ENCODE measurements at places on chromosomes 4 and X.

GRCh38 chr4:140408974-140409373 lies 18.5 kb downstream of the CLGN start:
- no peak for DNase-seq

DNA sequence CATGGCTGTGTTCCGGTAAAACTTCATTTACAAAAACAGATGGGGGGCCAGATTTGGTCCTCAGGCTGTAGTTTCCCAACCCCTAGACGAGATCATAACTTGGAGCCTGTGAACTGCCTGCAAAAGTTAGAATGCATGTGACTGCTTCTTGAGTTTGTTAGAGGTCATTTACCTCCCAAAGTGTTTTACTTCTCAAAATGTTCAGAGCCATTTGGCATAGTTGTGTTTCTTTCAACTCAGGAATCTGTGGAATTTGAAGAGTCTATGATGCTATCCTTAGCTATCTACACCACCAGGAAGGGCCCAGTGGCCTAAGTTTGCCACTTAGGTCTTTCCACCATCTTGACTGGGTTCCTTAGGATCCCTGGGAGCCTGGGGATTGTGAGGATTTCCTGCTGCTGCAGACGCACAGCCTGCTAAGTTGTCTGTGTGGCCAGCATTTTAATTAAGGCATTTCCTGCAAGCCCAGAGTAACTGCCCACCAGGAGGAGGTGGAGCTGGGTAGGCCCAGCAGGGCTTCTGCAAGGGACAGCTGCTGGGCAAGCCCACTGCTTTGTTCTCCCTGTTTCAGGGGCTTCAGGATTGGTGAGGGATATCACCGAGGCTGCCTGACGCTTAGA lies 53.1 kb downstream of the CCNI start:
- no peak for DNase-seq

DNA sequence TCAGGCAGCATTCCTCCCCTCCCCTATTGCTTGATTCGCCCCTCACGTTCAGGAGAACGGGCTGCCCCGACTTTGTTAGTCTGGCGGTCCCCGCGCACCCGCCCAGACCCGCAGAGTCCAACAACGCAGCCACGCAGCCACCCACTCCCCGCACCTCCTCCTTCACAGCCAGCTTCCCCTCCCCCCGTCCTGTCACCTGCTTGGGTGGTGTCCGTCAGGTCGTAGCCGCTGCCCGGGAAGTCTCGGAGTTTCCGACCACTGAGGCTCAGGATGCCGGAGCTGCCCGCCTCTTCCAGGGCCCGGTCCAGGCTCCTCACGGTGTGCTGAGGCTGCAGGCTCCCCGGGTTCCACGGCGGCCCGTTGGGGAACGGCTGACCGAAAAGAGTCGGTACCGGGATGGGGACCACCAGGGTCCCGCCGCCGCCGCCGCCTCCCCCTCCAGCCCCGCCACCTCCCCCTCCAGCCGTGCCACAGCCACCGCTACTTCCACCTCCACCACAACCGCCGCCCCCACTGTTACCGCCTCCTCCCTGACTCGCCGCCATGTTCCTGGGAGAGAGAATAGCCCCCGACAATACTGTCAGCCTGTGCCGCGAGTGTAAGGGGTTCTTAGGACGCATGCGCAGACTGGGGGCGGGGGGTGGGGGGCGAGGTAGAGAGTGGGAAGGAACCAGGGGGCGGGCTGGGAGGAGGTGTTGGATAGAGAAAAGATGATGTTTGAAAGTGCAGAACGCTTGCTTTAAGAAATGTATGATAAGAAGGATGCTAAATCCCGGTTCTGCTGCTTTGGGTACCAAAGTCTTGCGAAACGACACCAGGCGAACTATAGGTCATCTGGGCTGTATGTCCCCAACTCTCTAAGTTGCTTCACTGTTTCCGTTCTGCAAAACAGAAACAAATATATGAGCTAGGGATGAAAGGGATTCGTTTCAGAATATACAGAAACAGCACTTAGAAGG lies at the start of gene LRCH2:
LRCH2 (minus strand) TSS at position 600 of the 959 bp plus-strand sequence; CDS start at position 545, 55 bp downstream.
- no peak for DNase-seq

DNA sequence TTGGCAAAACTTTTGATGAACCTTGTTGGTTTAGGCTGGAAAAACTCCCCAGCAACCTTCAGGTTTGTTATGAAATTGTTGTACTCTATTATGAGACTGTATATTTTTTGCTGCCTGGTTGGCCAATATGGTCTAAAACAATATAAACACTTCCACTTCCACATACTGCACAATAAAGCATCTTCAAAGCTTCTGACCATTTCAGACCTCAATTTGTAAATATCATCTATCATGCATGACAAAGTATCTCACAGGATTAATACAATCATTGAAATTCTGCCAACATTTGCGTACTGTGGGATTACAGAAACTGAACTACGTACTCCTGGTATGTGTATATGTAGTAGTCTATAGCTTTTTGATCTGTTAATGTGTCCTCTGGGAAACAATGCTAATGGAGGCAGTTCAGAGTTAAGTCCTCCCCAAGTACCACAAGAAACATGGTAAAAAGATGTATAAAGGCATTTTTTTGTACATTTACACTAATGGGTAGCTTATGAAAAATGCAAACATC lies 40.4 kb downstream of the GPC4 start:
- no peak for DNase-seq

GRCh38 chr4:110625576-110626257 lies 2.8 kb upstream of the PITX2 start:
- DNase-seq: no peak

GRCh38 chrX:69503782-69504625 lies at the start of gene NALF2:
Gene NALF2 (plus strand): TSS chrX:69504326. CDS start chrX:69505283, 957 bp downstream.
- peak; percentile 38 for DNase-seq

DNA sequence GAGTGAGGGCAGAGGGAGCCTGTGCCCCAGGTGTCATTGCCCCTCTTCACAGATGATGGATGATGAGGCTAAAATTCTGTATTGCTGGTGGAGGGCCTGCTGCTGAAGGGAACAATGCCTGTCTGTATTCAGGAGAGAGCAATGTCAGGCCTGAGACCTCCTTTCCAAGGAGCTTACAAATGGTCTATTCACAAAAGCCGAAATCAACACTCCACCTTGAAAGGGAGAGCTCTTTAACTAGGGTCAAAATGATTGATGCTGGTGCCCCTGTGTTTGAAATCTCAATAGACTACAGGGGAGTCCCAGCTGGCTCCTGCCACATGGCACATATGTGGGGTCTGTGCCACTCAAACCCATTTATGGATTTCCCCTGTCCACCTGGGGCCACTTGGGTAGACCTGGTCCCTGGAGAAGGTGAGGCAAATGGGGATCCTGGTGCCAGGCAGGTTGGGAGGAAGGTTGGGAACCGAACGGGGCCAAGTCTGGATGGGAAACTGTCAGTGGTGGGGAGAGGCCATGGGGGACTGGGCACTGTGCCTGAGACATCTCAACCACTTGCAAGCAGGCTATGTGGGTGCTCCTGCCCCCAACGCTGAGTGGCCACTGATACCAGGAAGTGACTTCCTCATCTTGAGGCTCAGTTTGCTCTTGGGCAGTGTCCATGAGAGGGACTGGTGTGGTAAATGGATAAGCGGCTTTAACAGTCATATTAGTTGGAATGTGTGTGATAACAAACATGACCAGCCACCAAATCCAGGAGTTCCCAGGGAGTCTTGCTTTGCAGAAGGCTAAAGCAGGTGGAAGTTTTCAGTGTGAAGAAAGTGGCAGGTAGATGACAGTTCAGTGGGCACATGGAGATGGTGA lies 223.8 kb upstream of the PSAPL1 start:
- no peak for DNase-seq

GRCh38 chr4:5517372-5517771 lies 191.0 kb downstream of the EVC2 start:
- no peak for DNase-seq

DNA sequence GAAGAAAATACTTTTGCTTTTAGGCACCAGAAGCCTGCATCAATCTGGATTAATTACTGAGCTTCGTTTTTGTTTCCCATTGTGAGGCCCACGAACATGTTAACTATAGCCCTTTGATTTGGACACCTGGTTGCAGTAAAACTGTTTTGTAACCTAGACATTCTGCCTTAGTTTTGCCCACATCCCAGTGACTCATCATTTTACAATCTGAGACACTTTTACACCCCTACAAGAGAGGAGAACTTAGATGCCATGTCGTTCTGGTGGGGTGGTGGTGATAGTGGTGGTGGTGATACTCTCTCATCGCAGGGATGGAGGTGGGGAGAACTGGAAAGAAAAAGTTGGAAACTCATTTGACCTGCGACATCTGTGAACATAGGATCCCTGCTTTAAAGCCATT lies 1257.2 kb downstream of the ADGRL3 start:
- DNase-seq: no peak

- no peak for DNase-seq
Observed at GRCh38 chr4:22072240-22072639, 123.7 kb upstream of the KCNIP4 start.

GRCh38 chr4:188485906-188486305 lies 346.7 kb downstream of the TRIML1 start:
- no peak for DNase-seq

DNA sequence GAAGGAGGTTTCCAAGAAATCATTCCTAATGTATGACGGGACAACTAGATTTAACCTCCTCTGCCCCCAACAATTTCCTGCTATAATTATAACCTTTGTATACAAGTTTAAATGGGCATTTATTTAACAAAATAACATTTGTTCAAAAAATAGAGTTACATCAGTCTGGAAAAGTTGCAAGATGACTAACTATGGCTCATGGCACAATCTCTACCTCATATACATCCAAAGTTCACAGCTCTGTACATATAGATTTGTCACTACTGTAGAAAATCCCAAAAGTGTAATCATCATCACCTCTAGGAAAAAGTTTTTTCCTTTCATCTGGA lies 3.8 kb upstream of the RPS6KA3 start:
- no peak for DNase-seq
